Gastroesophageal sphincter (tissue), 4 donors: ENCODE measurements at places on chromosomes 1 and 21.

DNA sequence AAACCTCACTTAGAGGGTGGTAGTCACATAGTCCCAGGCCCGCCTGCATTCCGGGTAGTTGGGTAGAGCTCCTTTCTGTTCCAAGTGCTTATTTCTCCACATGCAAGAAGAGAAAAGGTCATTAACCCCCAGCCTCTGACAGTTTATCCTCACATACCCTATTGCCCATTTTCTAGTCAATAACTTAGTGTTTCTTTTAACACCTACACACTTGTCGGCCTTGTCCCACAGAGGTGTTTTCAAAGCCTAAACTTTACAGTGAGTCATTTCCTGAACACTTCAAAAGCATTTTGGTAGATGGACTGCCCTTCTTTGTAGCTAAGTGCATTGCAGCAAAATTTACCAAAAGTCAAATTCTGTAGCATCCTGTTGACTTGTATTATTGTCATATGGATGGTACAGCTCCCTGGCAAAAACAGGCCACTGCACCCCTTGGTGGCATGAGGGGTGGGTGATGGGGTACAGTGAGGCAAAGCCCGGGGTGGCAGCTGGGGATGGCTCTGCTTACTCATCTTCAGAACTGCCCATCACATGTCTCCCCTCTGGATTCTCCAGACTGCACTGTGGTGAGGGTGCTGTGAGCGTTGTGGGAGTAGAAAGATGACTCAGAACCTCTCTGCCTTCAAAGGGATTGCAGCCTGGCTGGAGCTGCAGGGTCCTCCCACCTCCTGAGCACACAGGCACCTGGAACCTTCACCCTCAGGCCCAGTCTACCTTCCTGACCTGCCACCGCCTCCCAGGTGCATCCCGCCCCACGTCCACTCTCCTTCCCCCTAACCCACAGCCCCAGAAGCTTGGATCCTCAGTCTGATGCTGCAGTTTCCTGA lies 45.8 kb upstream of the DMRTB1 start:
- no peak for ATAC-seq

DNA sequence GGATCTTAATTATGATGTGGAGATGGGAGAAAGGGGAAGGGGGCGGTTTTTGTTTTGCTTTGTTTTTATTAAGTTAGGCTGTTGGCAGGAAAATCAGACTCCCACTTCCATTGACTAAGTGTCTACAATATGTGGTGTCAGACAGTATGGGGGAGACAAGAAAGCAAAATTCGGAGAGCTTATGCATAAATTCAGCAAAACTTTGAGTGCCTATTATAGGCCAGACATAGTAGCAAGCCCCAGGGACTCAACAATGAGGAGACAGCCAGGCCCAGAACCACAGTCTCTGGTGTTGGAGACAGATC lies 835 bp upstream of the TSPAN2 start:
- peak; percentile 6 for ATAC-seq

GRCh38 chr1:59045137-59045536 lies 251.8 kb upstream of the FGGY start:
- no peak for ATAC-seq

- ATAC-seq, result no peak
These were observed 3.0 kb downstream of the WDR3 start for GRCh38 chr1:117932576-117932975.

GRCh38 chr1:163528710-163529348 lies 207.1 kb downstream of the NUF2 start:
- ATAC-seq, result no peak

DNA sequence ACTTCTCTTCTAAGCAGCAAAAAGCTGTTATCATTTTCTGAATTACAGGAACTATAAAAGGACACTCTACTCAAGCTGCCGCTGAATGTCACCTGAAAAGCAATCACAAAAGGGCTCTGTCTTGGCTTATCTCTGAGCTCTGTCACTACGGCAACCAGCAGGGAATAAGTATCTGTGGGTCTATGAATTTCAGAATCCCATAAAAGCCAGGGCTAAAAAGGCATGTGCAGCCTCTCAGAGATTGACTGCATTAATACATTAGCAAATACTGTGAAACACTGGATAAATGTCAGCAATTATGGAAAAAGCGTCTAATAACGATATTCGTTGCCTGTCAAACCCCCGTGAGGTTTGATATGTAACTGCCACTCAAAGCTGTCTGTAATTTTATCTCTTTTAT lies 210.2 kb upstream of the DMRTA2 start:
- ATAC-seq, result no peak

GRCh38 chr1:35190784-35191183 lies 2.2 kb downstream of the SFPQ start:
- no peak for ATAC-seq

GRCh38 chr1:46244656-46245371 lies 2.7 kb upstream of the RAD54L start:
- ATAC-seq, result no peak

DNA sequence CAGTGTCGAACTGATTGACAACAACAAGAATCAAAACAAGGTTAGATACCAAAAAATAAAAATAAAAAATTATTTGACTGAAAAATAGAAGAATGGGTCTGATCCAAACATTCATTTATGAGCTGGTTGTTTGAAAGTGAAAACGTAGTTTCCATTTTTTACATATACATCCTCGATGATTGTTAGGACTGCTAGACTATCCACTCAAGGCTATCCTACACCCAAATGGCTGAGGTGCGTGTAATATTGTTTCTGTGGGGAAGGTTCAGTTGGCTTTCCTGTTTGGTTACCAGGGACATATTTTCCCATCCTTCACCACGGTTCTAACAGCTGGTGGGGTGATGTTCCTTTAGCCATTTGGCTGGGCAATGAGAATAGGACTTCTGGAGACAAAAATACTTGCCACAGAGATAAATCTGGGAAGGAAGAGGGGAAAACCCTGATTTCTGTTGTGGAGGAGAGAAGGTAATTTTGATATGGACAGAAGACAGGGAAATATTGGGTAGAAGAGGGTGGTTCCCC lies 66.3 kb downstream of the MAP3K7CL start:
- no peak for ATAC-seq

- peak; percentile 2 for ATAC-seq
These were observed 726 bp downstream of the TACSTD2 start for GRCh38 chr1:58576325-58576726.

GRCh38 chr21:43922949-43923348 lies 57.9 kb downstream of the AGPAT3 start:
- ATAC-seq, result no peak

- peak; percentile 0 for ATAC-seq
These were observed at the start of gene ASAP3 for GRCh38 chr1:23483321-23484252. Gene ASAP3, minus strand, starts transcription at chr1:23484179. Its CDS starts 46 bp downstream, at chr1:23484133.

GRCh38 chr1:39391691-39392679 lies 99.5 kb upstream of the BMP8A start:
- ATAC-seq, result peak; percentile 82

DNA sequence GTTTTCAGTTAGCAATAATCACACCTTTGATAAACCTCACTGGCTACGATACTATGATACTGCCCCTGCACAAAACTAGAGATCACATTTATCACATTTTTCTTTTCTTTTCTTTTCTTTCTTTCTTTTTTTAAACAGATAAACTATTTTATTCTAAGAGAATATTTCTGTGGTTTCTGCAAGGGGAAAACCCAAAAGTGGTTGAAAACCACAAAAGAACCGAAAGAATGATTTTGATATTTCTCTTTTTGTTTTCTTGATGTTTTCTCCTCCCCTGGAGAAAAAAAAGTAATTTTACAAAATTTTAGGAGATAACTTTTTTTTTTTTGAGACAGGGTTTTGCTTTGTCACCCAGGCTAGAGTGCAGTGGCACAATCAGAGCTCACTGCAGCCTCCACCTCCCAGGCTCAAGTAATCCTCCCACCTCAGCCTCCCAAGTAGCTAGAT lies 18.4 kb upstream of the FRRS1 start:
- ATAC-seq, result no peak

DNA sequence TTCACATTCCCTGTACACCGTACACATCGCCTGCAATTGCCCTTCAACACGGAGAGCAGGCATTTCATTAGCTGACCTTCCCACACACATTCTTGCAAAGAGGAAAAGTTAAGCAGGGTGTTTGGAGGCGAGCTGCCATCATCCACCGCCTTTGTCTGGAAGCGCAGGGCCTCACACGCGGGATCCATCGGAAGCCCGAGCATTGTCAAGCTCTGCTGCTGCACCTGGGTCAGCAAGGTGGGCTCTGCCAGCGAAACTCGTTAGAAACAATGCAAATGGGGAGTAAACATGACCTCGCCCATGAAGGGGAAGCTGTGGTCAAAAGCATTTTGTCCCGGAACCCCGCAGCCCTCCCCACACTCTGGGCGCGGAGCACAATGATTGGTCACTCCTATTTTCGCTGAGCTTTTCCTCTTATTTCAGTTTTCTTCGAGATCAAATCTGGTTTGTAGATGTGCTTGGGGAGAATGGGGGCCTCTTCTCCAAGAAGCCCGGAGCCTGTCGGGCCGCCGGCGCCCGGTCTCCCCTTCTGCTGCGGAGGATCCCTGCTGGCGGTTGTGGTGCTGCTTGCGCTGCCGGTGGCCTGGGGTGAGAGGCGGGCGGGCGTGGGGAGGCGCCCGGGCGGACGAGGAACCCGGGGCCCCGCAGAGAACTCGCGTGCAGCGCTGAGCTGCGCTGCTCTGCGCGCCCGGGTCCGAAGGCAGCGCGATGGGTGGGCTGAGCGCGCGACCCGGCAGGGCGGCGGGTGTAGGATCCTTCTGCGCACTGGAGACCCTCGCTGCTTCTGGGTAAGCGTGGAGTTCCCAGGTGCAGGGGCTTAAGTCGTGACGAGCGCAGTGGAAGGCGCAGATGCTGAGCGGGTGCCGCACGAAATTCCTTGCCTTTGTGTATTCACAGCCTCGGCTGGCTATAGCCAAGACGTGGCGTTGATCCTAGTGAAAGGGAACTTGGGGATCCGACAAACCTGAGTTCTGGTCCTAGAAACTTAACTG lies at the start of gene CR1:
Gene CR1, plus strand, starts transcription at position 357 of the 992 bp plus-strand sequence. Its CDS starts 111 bp downstream, at position 468.
- ATAC-seq, result peak; percentile 25

GRCh38 chr1:30372792-30373433 lies 350.5 kb downstream of the MATN1 start:
- no peak for ATAC-seq

DNA sequence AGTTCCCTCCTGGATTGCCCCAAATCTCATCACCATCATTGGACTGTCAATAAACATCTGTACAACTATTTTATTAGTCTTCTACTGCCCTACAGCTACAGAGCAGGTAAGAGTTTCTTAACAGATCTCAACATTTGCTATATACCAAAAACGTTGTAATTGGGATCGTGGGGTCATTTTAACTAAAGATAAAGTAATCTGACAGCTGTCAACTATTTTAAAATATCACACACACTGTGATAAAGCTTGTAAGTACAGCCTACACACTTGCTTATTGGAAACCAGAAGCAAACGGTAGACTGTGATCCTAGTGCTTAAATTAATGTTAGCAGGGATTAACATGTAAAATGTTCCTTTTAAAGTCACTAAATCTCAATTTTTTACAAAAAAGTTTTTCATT lies 7.9 kb downstream of the CEPT1 start:
- no peak for ATAC-seq

DNA sequence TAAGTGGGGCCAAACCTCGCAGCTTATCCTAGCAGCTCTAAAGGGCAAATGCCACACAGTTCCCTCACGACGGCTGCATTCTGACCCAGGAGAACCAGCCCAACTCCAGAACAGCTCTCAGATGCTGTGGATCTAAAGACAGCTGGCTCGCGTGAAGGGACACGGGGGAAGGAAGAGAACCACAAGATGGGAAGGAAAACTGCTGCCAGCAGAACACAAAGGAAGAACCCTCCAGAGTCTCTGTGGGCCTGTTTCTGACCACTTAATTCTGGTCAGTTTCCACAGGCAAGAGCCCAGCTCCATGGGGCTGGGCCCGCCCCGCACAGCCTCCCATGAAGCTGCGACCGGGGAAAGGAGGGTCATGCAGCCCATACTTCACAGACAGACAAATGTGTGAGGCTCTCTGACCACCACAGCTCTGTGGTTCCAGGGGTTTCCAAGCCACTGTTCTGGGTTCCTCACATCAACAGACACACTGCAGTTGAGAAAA lies 61.1 kb downstream of the SLC45A1 start:
- no peak for ATAC-seq

DNA sequence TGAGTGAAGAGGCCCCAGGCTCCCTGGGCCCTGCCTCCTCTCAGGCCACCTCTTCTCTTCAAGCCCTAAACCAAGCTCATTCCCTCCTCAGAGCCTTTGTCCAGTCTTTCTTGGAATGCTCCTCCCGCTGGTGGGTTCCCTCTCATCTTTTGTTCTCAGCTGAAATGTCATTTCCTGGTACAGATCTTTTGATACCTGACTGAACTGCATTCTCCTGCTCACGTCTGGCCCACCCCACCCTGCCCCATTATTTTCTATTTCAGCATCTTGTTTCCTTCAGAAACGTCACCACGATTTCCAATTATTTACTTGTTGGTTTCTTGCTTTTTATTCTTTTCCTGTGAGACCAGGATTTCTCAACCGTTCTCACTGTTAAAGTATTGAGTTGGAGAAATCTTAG lies 16.4 kb downstream of the LAMB3 start:
- ATAC-seq, result no peak

DNA sequence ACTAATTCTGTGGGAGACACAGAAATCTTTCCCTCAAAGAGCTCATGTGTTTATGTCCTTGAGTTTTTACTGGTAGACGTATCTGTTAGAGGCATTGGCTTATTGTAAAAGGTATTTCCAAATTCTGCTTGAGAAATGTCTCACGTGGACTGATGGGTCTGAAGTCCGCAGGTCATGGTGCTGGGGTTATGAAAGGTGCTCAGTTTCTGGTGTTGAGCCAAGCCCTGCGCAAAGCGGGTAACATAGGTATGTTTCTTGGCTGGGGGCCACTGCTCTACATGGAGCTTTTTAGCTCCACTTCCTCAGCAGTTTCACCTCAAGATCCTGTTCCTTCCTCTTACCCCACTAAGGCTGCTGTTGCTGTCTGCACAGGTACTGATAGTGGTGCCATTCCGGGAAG lies 10.8 kb downstream of the UTP25 start:
- no peak for ATAC-seq

DNA sequence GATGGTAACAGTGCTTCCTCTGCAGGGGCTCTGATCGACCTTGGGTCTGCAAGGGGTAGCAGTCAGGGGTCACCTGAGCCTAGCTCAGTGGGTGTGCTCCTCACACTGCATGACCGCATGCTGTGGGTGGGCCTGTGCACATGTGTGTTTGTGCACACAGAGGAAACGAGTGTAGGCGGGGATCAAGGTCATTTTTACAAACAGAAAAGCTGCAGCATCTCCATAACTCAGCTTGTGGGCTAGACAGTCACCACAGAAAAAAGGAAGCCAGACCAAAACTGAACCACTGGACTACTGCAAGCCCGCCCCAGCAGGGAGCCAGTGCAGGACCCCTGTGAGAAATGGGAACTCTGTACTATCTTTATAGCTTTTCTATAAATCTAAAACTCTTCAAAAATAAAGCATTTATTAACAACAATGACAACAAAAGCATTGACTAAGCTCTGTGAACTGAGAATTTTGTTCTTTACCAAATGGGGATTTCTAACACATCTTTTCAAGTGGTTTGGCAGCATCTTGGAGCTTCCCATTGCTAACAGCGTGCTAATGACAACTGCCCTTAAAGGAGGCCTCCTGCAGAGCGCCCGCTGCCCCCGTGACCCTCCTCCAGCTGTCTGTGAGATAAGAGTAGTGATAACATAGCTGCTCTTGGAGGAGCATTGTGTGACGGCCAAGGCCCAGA lies 19.9 kb upstream of the NEK2 start:
- no peak for ATAC-seq
